ENCODE measurements at places on chromosomes 4 and X. TPM values are rescaled to one million over a fixed set of nuclear protein-coding genes. Genes with fewer than 3 reads are reported as not detected.
A peak's percentile ranks its signal among the peaks of the same experiment; 100 is the strongest.

Gene RGN
- 12.5 TPM for polyA plus RNA-seq

Gene BEND4
- 0.12 TPM for polyA plus RNA-seq

Gene HSFX1
- polyA plus RNA-seq, result not detected

DNA sequence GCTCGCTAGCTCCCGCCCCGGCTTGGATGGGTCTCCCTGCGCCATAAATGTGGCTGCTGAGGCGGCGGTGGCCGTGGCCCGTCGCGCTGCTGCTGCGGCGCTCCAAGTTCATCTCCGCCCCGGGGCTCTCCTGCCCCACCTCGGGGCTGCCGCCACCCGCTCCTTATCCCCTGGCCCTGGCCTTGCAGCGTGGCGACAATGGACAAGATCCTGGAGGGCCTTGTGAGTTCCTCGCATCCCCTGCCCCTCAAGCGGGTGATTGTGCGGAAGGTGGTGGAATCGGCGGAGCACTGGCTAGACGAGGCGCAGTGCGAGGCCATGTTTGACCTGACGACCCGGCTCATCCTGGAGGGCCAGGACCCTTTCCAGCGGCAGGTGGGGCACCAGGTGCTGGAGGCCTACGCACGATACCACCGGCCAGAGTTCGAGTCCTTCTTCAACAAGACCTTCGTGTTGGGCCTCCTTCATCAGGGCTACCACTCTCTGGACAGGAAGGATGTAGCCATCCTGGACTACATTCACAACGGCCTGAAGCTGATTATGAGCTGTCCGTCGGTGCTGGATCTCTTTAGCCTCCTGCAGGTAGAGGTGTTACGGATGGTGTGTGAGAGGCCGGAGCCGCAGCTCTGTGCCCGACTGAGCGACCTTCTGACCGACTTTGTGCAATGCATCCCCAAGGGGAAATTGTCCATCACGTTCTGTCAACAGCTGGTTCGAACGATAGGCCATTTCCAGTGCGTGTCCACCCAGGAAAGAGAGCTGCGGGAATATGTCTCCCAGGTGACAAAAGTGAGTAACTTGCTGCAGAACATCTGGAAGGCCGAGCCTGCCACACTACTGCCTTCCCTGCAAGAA, 763 bp downstream of the USP38 start:
- DNase-seq, result no peak

DNA sequence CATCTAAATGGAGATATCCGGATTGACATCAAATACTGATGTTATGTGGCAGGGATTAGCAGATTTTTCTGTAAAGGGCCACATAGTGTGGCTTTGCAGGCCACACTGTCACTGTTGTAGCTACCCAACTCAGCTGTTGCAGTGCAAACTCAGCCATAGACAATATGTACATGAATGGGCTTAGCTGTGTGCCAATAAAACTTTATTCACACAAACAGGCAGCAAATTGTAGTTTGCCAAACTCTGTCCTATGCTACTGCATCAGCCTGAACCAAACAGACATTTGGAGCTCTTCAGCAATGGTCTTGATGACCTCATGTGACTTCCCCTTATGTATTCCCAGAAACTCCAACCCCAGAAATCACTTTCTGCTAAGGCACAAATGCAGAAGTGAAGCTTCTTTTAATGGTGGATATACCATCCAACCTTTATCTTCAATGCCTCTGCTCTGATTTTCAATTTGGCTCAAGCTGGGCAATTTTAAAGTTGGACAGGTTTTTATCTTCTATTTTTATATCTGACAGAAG, 18.4 kb upstream of the TRPC5OS start:
- no peak for DNase-seq

- no peak for DNase-seq
These were observed 71.2 kb upstream of the PRSS48 start for GRCh38 chr4:151205722-151206121.

Gene DGKK
- polyA plus RNA-seq, result 0.06 TPM

- DNase-seq, result no peak
These were observed 103.3 kb upstream of the RASGEF1B start for GRCh38 chr4:81574991-81575390.

DNA sequence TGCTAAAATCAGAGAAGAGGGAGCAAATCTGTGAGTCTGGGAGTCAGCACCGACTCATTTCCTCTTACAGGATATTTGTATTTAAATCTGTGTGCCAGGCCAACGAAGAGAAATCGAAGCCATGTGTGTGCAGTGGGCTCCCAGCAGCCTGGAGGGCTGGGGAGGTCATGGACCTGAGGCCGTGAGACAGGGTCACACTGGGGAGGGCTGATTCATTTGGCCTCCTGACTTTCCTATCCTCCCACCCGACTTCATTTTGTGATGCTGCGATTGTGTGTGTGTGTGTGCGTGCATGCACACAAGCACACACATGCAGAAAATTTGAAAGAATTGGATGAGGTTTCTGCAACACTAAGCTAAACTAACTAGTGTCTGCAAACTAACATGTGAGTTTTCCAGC, 48.7 kb upstream of the STX18 start:
- DNase-seq, result no peak

Gene GC
- 12.2 TPM for polyA plus RNA-seq

DNA sequence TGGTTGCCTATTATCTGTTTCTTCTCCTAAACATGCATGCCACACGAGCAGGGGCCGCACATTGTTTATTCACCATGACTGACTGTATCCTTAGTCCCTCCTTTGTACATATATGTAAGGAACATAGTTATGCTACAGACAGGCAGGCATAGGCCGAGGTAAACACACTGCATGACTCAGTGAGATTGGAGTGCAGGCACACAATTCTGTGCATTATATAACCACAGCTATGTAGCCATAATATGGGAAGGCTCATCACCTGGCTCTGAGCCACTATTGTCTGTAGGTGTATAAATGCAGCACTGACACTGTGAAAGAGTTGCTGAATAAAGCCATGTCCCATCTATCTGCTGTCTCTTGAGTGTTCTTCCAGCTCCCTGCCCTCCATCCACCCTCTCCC, 431.6 kb downstream of the IDS start:
- no peak for DNase-seq

GRCh38 chr4:75107755-75108612, 175.1 kb downstream of the PARM1 start:
- DNase-seq, result no peak

Gene F8
- polyA plus RNA-seq, result 3.0 TPM

DNA sequence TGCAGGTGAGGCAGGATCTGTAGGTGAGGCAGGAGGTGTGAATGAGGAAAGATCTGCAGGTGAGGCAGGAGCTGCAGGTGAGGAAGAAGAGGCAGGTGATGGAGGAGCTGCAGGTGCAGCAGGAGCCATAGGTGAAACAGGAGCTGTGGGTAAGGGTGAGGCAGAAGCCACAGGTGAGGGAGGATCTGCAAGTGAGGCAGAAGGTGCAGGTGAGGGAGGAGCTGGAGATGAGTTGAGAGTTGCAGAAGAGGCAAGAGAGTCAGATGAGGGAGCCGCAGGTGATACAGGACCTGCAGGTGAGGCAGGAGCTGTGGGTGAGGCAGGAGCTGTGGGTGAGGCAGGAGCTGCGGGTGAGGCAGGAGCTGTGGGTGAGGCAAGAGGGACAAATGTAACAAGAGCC, 27.1 kb upstream of the PNMA3 start:
- DNase-seq, result no peak

- DNase-seq, result no peak
These were observed 157.7 kb upstream of the RASGEF1B start for GRCh38 chr4:81629366-81629765.

Gene BANK1
- polyA plus RNA-seq, result 0.31 TPM

- DNase-seq, result no peak
These were observed 13.7 kb upstream of the AREG start for GRCh38 chr4:74431113-74431826.

DNA sequence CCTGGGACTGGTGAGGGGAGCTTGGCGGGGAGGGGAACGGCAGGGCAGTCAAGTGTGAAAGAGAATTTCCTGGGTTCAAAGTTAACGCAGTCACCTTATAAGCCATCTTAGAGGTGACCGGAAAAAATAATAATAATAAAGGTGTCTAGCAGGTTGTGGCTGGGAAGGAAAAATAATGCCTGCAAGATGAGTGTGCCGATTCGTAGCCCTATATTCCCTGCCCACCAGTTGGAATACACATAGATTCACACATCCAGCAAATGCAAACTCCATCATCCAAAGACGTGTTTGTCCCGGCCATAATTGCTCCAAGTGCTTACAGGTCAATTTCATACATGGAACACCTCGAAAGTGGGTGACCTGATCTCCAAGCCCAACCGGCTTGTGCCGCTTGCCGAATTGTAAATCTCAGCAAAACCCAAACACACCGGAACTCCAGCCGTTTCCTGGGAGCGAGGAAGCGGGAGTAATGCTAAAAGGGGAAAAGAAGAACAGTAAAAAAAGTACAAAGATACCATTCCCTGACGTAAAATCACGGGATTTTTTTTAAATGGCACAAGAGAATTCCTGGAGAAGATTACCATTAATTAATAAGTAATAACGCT, 1.3 kb upstream of the FAT1 start:
- DNase-seq, result peak; percentile 60

DNA sequence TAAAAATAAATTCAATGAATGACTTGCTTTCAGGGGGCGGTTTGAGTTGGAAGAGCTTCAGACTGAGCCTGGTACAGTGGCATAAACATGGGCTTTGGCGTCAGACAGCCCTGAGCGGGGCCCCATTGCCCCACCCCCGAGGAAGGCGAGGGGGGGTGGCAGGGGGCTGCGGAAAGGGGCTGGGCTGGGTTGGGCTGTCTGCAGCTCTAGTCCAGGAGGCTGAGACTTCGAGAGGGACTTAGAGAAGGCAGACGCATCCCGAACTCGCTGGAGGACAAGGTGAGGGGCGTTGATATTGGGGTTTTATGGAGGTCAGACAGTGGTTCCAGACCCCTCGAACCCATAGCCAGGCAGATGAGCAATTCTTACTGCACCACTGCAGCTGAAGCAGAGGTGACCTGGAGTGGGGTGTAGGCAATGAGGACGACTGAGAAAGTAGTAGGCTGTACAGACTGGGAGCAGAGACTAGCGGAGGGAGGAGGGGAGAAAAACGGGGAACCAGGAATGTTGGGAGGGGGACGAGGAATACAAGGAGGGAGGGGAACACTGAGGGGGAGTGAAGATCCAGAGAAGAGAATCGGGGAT, at the start of gene MAGED2:
MAGED2 (plus strand) TSS at position 222 of the 585 bp plus-strand sequence. CDS start 1,587 bp downstream, outside the sequence.
- DNase-seq, result peak; percentile 87

Gene PLK4
- 1.5 TPM for polyA plus RNA-seq

Gene PPP4R3C
- not detected for polyA plus RNA-seq

DNA sequence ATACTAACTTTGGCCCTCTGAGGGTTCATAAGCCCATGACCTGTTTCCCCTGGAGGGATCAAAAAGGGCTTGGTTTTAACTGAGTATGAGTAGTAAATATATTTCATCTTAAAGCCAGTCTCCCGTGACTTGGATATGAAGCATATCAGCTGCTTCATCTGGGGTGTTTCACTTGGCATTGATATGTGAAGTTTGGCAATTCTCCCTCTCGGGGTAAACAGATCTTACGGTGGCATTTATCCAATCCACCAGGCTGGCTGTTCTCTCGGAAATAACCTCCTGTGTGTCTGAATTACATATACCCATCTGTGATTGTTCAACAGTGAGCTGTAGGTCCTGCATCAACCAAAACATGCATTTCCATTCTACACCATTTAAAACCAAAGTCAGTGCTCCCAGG, 130.7 kb downstream of the ADAM29 start:
- DNase-seq, result no peak

- no peak for DNase-seq
These were observed 62.6 kb downstream of the DGKK start for GRCh38 chrX:50407976-50408375.

- no peak for DNase-seq
These were observed 131.2 kb downstream of the HTR2C start for GRCh38 chrX:114715096-114715495.

- no peak for DNase-seq
These were observed 416.7 kb upstream of the TEX13C start for GRCh38 chrX:124902953-124903352.

DNA sequence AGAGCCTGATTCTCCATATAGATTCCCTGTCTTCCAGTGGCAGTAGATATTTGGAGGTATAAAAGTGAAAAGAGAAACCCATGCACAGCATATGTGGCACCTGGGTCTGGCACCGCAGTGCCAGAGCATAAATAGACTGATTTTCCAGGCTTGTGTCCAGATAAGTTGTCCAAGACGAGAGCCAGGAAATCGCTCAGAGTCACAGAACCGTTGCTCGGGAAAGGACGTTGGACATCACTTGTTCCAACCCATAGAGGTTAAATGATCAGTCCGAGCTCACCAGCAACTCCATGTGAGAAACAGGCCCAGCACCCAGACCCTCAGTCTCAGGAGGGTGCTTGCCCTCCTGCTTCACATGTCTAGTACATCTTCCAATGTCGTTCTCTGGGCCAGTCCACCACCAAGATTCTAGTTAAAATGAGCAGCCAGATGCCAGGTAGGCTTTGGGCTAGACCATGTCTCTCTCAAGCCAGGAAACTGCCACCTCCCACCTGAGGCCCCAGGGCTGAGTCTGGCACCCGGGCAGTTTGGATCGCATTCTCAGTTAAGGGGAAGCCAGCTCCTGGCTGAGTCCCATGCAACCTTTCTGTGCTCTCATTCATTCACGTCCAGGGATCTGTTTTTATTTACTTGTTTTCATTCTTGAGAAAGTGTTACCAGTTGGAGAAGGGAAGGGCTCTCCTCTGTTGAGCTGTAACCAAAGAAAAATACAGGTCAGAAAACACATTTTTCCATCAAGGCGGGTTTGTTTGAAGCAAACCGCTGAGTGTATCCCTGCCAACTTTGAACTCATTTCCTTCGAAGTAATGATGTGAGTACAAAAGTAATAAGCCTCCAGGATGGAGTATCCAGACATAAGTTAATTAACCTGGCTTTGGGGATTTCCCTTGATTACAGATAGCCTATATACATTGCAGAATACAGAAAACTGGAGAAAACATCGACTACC, 91.7 kb downstream of the PHOX2B start:
- DNase-seq, result peak; percentile 29

GRCh38 chrX:140022482-140022881, 57.2 kb upstream of the CXorf66 start:
- DNase-seq, result no peak

Gene GLRB
- polyA plus RNA-seq, result 2.5 TPM

DNA sequence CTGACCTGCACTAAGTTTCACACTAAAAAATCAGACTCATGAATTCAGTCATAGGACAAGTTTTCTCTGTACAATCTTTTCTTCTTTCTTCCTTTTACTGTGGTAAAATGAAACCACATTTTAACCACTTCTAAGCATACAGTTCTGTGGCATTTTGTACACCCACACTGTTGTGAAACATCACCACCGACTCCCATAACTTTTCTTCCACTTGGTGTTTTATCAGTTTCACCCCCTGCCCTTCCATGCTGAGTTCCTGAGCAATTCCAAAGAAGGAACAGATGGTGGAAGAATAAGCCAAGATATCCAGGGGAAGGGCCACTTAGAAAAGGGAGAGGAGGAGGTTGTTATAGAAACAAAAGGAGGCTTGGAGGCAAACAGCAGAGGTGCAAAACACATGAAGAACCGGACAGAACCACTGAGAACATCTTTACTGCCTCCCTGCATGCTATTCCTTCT, 22.6 kb downstream of the SLC25A4 start:
- no peak for DNase-seq
